ENCODE measurements at places on chromosomes 12 and 14.

DNA sequence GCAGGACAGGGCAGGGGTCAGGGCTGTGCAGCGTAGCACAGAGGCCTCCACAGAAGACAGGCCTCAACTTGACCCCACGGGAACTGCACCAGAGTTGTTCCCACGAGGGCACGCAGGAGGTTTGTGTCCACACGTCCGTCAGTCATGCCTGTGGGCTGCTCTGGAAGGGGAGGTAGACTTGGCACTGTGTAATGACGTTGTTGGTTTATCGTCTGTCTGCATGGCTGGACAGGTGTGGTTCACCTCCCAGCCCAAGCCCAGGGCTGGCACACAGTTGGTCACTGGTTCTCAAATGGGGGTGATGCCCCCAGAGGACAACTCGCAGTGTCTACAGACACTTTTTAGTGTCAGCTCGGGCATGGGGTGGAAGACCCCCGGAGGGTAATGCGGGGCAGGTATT lies 45.8 kb downstream of the CCNK start:
- no peak for DNase-seq

DNA sequence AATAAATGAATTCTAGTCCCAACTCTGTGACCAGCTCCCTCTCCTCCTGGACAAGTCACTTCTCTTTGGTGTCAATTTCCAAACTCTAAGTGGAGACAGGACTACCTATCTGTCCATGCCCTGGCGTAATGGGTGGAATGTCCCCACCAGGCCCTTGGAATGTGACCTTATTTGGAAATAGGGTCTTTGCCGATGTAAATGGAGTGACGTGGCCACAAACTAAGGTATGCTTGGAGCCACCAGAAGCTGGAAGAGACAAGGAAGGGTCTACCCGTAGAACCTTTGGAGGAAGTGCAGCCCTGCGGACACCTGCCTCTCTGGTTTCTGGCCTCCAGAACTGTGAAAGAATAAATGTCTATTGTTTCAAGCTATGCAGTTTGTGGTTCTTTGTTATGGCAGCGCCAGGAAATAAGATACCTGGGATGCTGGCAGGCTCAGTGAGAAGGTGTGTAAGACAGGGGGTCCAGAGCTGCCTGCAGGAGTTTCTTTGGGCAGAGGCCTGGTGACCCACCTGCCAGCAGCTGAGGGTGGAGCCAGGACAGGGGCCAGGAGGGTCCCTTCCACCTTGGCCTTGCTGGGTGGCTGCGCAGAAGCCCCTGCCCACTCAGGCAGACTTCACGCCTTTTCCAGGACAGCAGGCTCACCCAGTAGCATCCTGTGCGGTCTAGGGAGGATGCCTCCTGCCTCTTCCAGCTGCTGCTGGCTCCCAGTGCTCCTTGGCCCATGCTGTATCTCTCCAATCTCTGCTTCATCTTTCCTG lies 45.8 kb downstream of the ARL6IP4 start:
- DNase-seq: no peak

GRCh38 chr12:121657305-121658008 lies 12.0 kb downstream of the MORN3 start:
- no peak for DNase-seq

DNA sequence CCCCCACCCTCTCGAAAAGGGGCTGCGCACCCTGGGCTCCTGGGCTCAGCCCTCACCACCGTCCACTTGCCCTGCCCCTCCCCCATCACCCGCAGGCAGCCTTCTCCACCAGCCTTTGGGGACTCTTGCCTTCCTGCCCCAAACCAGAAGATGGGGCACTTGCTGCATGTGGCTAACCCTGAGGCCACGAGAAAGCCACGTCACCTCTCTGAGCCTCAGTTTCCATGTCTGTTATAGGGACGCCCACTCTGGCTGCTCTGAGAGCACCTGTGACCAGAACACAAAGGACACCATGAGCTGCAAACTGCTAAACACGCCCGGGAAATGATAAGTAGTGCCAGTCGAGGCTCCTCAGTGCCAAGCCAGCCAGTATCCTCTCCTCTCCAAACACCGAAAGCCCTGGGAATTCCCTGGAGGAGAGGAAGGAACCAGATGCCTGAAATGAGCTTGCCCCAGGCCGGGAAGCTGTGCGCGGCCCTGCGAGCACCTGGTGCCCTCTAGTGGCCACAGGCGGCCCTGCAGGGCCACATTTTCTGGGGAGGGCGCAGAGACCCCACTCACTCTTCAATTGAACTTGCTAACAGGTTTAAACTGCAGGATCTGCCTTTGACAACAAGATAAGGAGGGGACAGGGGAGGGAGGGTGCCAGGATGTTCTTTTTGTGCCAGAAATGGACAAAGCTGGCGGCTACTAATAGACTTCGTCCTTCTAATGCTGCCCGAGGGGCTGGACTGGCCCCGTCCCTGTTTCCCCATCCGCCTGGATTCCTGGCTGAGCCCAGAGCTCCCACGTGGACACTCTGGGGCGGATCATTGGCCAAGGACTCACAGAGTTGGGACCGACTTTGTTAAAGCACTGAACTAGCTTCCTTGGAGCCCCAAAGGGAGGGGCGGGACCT lies 10.2 kb upstream of the SERPINA9 start:
- DNase-seq: peak; percentile 83

- no peak for DNase-seq
These were observed 47.5 kb downstream of the PRKCH start for GRCh38 chr14:61368781-61369453.

- no peak for DNase-seq
These were observed 5.6 kb upstream of the HMGA2 start for GRCh38 chr12:65818454-65819382.

Measured in WTC11 (cell line).